COR-L47 (cell line): ENCODE measurements at places on chromosomes 1 and 21.

- no peak for DNase-seq
Observed at GRCh38 chr1:77926561-77927357, 38.3 kb downstream of the NEXN start.

DNA sequence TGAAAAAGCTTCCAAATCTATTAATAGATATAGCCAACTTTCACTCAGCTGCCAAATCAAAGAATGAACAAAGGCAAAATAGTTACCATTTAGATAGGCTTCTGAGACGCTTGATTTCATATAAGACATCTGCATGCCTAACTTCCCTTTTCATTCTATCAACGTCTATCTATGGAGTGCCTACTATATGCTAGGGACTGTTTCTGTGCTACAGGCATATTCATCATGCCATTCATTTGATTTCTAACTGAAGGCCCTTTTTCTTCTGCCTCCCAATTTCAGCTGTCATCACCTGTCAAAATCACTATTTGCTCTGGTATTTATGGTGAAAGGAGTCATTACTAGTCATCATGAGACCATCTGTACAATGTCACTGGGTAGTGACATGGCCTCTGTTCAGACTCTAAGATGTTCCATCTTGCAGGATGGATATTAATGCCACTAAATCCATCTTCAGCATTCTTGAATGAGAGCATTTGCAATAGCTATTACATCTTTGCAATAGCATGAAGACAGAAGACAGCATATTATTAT lies 4.3 kb upstream of the KRTAP13-1 start:
- DNase-seq, result no peak

GRCh38 chr1:240151136-240151735 lies 59.6 kb downstream of the FMN2 start:
- DNase-seq, result no peak

- DNase-seq, result no peak
Observed at GRCh38 chr1:223792046-223792445, 53.7 kb downstream of the TP53BP2 start.

GRCh38 chr1:74334147-74334546 lies 99.0 kb downstream of the TNNI3K start:
- no peak for DNase-seq

- DNase-seq, result peak; percentile 93
Observed at GRCh38 chr1:229410692-229411433, 23.0 kb downstream of the ACTA1 start.

GRCh38 chr1:85581802-85582686 lies 1.5 kb downstream of the CCN1 start:
- no peak for DNase-seq

DNA sequence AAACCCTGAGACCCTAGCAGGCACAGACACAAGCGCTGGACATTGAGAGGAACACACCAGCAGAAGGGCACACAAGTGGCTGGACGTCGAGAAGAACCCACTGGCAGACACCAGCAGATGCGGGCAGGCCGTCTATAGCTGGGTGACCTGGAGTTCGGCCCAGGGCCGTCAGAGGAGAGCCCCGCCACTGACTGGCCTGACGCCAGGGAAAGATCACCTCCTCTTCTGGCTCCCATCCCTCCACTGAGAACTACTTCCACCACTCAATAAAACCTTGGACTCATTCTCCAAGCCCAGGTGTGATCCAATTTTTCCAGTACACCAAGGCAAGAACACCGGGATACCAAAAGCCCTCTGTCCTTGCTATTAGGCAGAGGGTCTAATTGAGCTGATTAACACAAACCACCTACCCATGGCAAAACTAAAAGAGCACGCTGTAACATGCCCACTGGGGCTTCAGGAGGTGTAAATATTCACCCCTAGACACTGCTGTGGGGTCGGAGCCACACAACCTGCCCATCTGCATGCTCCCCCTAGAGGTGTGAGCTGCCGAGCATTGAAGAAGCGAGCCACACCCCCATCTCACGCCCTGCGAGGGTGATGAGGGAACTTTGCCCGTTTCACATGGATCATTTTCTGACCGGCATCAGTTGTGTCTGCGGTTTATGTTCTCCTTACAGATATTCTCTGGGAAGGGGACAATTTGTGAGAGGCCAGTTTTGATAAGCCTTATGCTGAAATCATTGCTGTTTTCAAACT lies 104.8 kb downstream of the HLX start:
- no peak for DNase-seq

- DNase-seq, result no peak
Observed at GRCh38 chr1:208921259-208921658, 662.3 kb upstream of the CAMK1G start.
